ENCODE measurements at places on chromosomes 2 and 18.
A peak's percentile ranks its signal among the peaks of the same experiment; 100 is the strongest.

- DNase-seq = no peak
- no peak overlapping the region for H3K4me3 ChIP-seq
Measured at GRCh38 chr18:62164855-62165487, 21.9 kb downstream of the PIGN start.

DNA sequence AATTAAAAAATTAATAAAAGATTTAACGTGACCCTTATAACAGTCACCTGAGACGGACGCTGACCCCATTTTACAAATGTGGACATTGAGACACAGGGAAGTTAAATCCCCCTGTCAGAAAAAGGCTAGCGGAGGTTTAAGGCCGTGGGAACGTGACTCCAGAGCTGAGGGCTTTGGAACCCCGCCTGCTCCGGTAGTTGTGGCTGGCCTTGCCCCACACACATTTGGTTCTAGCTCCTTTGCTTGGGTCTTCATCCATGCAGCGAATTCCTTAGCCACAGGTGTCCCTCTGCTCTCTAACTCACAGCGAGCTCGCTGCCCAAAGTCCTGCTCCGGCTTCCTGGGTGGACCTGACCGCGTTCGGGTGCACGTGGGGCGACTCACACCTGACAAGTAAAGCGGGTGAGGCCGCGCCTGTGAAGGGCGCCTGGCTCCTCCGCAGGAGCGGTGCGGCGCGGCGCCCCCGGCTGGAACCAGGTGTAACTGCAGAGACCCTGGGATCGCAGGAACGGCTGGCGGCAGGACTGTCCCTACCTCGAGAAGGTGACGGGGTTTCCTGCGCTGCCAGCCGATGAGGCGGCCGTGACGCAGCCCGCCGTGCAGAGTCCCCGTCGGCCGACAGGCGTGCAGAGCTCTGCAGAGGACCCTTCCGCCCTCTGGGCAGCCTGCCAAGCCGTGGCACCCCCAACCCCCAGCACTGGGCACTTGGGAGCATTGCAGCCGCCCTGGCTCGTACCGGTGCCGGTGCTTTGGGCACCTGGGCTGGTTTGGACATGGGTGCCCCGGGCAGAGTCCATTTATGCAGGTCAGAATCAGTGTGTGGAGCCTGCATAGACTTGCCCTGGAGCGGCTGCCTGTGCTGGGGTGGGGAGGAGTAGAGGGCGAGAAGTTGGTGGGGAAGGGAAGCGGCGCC lies 2.4 kb upstream of the PROC start:
- peaks cover 61% of the 10 kb centered on the region for H3K4me1 ChIP-seq
- H3K27ac ChIP-seq = no peak overlapping the region
- no peaks in the 10 kb centered on the region for H3K36me3 ChIP-seq
- H3K27me3 ChIP-seq = no peaks in the 10 kb centered on the region
- peak; percentile 87 for DNase-seq

DNA sequence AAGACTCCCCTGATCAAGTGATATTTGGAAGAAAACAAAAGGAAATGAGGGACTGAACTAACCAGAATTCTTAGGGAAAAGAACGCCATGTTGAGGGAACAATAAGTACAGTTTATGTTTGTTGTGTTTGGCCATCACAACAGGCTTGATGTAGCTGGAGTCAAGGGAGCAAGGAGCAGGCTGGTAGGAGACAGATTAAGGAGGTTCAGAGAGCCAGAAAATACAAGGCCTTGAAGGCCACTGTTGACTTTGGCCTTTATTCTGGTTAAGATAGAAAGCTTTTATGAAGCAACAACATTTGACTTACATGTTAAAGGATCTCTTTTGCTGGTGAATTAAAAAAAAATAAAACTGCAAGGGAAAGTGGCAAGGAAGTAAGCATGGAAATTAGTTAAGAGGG lies 754.1 kb upstream of the SLC8A1 start:
- H3K27ac ChIP-seq = no peak overlapping the region
- DNase-seq = no peak
- no peaks in the 10 kb centered on the region for H3K4me1 ChIP-seq
- H3K27me3 ChIP-seq = no peaks in the 10 kb centered on the region
- no peak overlapping the region for H3K4me3 ChIP-seq
- H3K36me3 ChIP-seq = no peaks in the 10 kb centered on the region

GRCh38 chr2:28613186-28613585 lies 117.3 kb downstream of the PLB1 start:
- no peaks in the 10 kb centered on the region for H3K36me3 ChIP-seq
- no peaks in the 10 kb centered on the region for H3K27me3 ChIP-seq
- peaks cover 73% of the 10 kb centered on the region for H3K4me1 ChIP-seq
- H3K27ac ChIP-seq = peak overlapping the region; percentile 96
